Activated CD8-positive, alpha-beta memory T cell treated with anti-CD3 and anti-CD28 coated beads for 1 hour (primary cell): ENCODE measurements at places on chromosomes 2 and 18.

DNA sequence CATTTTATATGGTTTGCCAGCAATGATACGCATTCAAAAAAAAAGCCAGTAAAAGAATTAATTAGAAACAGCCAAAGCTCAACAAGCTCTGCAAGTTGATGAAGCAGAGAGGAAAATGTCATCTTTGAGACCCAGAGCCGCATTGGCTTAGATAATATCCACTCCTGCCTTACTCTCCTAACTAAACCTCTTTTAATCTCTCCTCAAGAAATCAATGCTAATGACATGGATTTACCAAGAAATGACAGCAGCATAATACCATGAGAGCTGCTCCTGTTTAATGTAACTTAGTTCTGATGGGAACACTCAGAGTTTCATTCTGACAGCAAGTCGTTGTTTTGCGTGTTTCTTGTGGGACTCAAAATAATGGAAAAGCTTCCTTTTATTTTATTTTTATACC lies 1099.4 kb upstream of the PIK3C3 start:
- no peak for DNase-seq

DNA sequence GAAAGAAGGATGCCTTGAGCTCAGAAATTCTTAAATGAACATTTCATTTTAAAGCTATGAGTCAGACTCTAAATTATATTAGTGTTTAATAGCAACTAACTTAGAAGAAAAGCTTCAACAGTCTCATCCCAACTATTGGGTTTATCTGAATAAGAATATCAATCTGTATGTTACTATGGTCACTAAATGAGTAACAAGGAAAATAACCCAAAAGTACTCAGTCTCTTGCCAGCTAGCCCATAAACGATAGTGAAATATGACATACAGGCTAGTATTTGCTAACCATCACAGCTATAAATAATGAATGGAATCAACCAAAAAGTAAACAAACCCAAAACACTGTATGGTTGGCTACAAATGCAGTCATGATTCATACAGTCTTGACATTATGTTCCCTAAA lies 174.9 kb downstream of the RAB3GAP1 start:
- DNase-seq: no peak

- DNase-seq: no peak
Observed at GRCh38 chr2:138421971-138422335, 79.6 kb upstream of the SPOPL start.

- no peak for DNase-seq
Observed at GRCh38 chr2:162964513-162964912, 125.9 kb upstream of the KCNH7 start.

DNA sequence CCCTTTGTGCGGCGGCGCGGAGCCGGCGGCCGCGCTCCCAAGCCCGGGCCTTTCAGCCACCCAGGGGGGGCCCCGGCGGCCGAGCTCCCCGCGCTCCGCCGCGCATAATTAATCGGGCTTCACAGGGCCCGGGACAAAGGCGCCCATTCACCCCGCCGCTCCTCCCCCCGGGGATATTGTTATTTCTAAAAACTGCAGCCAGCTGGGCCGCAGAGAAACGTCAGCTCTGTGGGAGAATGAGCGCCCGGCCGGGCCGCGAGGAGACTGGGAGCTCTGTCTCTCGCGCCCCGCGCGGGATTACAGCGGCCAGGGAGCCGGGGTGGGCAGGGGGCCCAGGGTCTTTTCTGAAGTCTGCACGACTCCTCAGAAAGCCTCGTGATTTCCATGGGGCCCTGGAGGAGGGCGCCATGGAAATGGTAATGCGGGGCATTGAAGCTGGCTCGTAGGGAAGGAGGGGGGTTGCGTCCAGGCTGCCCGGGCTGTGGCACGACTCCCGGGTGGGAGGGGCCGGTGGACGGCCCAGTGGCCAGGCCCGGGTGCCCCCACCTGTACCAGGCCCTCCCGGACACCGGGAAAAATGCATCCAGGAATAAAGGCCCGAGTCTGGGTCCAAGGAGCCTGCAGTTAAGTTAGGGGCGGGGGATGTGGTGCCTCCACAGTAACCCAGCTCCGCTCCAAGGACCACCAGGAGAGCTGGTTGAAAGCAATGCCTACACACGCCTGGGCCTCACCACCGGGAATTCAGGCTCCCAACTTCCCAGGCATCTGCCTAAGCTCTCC lies 125.3 kb downstream of the ZFP36L2 start:
- DNase-seq: no peak

DNA sequence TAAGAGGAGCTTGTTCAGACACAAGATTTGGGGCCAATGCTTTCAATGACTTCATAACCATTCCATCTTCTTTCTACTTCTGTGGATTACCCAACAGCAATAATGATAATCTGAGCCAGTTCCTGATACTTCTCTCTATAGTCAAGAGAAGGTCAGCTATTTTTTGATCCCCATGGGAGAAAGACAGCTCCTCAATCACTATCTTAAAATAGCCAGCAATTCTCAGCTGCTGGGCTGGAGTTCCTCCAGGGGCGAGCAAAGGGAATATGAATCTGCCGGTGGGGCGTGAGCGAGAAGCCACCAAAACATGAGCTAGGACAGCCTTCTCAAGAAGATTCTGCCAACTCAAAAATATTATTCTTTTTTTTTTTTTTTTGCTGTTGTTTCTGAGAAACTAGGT lies at the start of gene TMEM182:
TMEM182 (plus strand) TSS at position 269 of the 400 bp plus-strand sequence. CDS start 187 bp downstream, outside the sequence.
- no peak for DNase-seq

DNA sequence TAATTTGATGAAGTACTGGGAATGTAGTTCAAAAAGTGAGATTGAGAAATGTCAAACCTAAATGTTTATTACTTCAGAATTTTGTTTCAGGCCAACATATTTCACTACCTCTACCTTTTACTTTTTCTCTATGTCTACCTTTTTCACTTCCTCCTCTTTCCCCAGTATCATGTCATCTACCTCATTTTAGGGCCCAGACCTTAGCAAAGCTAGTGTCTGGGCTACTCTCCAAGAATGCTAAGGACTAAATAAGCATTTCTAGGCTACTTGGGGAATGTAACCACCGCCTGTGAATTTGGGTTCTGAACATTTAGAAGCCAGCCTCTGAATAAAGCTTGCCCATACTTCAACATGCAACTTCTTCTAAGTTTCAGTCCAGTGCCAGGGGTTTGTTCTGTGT lies 330.4 kb downstream of the SLC4A3 start:
- no peak for DNase-seq

GRCh38 chr2:187302586-187302985 lies 145.5 kb downstream of the CALCRL start:
- DNase-seq: no peak

- DNase-seq: no peak
Observed at GRCh38 chr18:45619062-45619825, 4.0 kb downstream of the SLC14A2 start.

GRCh38 chr18:13558124-13558523 lies 168.2 kb downstream of the FAM210A start:
- no peak for DNase-seq

DNA sequence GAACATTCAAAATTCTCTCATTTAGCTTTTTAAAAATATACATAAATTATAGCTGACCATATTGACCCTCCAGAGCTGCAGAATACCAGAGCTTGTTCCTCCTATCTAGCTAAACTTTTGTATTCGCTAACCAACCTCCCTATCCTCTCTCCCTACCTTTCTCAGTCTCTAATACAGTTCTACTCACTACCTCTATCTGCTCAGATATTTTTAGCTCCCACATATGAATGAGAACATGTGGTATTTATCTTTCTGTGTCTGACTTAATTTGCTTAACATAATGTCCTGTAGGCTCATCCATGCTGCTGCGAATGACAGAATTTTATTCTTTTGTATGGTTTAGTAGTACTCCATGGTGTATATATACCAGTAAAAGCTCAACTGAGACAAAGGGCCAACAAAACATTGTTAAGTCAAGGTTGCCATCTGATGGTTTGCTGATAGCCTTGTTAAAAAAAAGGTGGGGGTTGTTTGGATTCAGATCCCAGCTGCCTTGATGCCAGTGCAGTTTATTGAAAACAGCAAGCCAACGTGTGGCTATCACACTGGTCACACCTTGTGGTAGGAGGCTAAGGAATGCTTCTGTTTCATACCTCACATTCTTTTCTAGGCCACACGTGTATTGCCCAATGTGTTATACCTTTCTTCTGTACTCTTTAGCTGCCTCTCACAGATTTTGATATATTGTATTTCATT lies 101.5 kb downstream of the VWA3B start:
- no peak for DNase-seq

DNA sequence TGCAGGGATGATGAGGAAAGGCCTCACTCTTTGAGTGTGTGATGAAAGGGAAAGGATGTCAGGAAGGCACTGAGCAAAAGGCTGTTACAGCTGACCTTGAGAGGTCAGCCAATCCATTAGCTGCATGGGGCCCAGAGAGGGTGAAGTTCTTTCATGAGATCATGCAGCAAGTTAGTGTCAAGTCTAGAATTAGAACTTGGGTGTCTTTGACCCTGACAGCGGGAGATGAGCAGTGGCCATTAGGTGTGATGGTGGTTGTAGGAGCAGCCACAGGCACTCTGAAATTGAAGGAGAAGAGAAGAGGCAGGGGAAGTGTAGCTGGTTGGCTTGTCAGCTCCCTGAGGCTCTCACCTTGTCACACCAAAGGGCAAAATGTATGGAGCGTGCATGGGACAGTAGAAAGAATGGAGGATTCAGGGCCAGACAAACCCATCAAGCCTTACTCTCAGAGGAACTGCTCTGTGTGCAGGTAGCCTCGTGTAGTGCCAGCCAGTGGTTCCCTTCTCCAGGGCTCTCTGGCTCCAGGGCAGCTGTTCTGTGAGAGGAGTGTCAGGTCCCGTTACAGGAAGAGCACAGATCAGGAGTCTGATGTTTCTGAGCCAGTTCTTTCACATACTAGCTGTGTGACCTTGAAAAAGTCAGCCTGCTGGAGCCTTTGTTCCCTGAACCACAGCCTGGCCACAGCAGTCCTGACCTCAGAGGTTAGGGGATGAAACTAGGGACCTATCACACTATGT lies 35.9 kb downstream of the MAP4K4 start:
- DNase-seq: no peak

DNA sequence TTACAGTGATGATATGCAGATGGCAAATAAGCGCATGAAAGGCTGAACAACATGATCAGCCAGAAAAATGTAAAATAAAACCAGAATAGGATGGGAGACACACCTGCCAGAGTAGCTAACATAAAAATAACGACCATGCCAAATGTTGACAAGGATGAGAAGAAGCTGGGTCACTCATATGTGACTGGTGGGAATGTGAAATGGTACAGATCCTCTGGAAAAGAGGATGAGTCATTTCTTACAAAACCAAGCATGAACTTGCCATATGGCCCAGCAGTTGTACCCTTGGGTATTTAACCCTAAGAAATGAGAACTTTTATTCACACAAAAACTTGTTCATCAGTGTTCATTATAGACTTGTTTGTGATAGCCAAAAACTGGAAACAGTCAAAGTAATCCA lies 143.8 kb downstream of the SH3BP4 start:
- no peak for DNase-seq

DNA sequence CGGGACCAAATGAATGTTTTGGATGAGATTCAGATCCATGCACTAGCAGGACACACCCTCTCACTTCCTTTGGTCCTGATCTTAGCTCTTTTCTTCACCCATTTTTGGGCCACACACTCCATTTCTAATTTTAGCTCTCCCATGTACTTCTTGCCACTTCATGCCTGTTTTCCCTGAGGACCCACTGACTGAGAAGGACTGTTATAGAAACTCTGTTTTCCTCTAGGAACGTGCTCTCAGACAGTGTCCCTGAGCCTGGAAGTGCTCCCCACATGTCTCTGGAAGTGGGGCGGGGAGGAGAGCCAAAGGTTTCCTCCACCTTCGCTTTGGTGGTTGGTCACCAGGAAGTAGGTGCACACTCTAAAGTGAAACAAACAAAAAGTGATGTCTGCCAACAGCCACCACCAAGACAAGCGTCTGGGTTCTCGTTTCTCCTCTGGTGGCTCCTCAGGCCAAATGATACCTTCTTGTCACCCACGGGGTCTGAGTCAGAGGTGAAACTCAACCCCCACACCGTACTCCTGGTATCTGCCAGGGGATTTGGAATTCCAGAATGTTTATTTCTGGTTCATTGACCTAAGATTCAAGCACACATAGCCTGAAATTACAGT lies 74.7 kb downstream of the MERTK start:
- no peak for DNase-seq

DNA sequence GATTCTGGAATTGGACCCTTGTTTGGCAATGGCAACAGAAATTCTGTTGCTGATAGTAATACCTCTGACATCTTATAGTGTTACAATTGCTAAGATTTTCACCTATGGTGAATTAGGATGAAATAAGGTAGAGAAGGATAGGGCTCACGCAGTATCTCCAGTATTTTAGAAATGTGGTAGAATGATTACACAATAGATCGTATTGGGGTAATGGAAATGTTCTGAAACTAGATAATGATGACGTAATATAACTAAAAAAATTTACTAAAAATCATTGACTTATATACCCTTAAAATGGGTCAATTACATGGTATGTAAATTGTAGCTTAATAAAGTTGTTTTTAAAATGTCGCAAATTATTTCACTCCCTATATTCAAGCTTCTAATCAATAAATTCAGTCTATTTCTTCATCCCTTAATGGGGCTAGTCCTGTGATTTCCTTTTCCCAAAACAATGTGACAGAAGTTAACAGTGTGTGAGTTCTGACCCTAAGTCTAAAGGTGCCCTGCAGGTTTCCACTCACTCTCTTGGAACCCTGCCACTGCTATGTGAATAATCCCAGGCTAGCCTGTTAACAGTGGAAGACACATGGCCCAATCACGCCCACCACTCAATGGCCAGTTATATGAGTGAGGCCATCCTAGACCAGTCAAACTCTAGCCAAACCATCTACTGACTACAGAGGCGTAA lies 31.2 kb downstream of the USP37 start:
- DNase-seq: no peak

DNA sequence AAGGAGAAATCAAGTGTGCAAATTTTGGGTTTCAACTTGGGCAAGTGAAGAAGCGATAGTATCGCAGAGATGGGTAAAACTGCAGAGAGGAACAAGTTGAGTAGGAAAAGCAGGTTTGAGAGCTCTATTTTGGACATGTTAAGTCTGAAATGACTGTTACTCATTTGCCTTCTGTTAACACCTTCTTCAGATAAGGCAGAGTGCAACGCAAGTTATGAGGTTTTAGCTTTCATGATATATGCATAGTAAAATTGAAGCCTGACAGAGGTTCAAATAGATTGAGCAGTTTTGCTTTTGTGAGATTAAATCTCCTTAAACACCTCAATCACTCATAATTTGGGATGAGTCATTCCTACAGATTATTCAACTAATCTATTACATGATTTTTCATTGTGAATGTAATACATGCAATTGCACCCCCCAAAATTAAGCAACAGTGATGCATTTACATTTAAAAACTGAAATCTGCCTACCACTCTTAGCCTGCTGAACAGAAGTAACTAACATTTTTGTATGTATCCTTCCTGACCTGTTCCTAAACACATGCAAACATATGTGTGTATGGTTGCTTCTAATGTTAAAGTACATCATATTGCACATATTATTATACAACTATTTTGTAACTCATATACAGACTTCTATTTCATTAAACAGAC lies 575.4 kb downstream of the ARHGAP15 start:
- DNase-seq: no peak

DNA sequence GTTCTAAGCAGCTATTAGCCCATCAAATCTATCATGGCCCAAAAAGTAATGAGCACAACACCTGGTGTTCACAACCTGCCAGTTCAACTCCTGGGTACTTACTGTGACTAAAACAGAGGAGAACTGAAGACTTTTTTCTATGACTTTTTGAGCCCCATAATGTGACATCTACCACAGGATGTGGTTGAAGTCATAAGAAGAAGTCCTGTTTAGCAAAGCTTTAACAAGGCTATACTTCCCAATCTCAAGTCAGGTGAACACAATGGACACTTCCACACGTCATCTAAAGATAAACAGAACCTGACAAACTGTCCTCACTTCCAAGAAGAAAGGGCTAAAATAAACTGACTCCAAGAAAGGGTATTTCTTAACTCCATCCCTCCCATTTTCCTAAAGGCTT lies 138.8 kb downstream of the ATAD2B start:
- DNase-seq: no peak

- DNase-seq: no peak
Observed at GRCh38 chr2:181958726-181959125, 26.9 kb upstream of the PPP1R1C start.
